ENCODE measurements at places on chromosomes 3 and 15.

DNA sequence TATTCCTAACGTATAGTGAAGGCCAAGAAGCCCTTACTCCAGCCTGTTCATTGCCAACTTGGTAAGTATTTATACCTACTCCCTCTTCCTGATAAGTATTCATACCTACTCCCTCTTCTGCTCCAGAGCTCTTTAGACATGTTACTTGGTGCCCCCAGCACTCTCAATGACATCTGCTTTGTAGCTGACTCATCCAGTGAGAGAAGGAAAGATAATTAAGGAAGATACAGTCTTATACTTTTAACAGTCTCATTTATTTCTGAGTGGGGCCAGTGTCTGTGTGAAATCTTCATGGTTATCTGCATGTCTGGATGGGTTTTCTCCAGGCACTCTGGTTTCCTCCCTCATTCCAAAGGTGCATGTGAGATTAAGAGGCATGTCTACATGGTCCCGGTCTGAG is 698.7 kb downstream of the FHIT start:
- DNase-seq = no peak

DNA sequence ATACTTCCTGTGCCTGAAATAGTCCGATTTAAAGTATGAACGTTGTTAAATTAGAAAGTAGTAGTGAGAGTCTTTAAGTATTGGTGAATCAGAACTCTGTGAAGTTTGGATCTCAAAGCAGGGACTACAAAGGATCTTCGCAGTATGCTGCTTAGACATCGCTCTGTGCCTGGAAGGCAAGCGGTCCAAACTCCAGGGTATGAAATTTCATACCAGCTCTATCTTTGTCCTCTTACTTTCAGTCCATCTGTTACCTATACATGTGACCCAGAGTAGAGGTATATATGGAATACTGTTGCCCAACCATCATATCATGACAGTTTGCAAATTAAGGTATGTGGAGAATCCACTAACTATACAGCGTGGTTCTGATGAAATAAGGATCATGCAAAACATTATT is 34.5 kb downstream of the VPS8 start:
- DNase-seq = no peak

GRCh38 chr15:75822685-75823278 is 20.5 kb upstream of the UBE2Q2 start:
- DNase-seq = no peak

DNA sequence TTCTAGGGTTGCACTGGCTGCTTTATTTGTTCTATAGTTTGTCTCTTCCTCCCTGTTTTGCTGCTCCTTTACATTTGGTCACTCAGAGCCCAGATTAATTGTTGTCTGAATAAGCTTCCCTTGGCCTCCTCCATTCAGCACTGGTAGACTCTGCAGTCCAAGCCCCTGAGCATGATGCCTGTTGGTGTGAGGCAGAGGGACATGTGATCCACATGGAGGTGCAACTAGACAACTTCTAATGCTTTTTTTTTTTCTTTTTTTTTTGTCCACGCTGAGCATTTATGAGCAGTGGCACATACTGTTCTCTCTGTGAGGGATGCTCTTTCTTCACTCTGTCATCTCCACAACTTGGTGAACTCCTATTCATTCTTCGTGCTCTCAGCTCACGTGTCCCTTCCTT is 167.3 kb upstream of the TBC1D5 start:
- DNase-seq = no peak

Measured in COLO829 (cell line).